Stimulated activated CD8-positive, alpha-beta memory T cell treated with anti-CD3 and anti-CD28 coated beads, Interleukin-15, amount 100 ng/mL, for 4 hours (primary cell): ENCODE measurements at places on chromosomes 4 and X.

DNA sequence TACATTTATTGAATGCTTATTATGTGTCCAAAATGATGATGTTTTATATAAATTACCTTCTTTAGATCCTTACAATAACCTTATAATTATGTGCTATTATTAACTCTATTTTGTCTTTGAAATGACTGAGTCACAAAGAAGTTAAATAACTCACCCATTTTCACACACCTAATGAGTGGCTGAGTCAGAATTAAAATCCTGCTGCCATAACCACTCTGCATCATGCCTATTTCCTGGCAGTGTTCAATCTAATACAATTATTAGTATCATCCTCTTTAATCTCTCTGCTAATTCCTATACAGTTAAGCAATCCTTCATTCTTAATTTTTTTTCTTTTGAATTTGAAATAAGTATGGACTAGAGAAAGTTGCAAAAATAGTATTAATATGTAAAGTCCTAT lies 342.9 kb downstream of the CFAP299 start:
- DNase-seq, result no peak

GRCh38 chr4:112766422-112766821 lies 129.5 kb downstream of the LARP7 start:
- DNase-seq, result no peak

DNA sequence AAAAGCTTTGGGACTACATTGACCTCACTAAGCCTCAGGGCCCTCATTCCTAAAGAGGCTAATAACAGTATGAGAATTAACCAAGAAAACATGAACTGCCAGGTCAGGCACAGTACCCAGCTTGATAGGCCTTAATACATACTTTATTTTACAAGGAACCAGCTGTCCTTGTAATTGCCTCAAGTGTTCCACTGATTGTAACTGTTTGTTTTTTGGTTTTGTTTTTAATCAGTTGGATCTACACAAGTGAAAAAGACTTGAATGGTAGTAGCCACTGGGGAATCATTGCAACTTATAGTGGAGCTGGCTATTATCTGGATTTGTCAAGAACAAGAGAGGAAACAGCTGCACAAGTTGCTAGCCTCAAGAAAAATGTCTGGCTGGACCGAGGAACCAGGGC lies 35.6 kb downstream of the PKD2 start:
- no peak for DNase-seq

DNA sequence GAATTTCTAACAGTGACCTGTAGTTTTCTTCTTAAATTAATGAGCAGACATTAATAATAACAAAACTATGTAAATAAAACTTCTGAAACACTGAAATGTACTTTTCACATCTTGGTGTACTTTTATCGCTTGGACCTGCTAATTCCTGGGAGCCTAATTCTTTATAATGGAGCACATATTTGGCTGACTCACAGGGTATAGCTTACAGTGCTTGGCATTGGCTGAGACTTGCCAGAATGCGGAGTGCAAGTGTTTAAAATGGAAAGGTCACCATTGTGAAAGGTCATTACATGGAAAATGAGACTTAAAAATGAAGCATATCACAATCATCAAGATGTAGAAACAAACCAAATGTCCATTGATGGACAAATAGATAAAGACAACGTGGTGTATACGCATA lies 137.3 kb upstream of the PDLIM3 start:
- DNase-seq, result no peak

- no peak for DNase-seq
Observed at GRCh38 chr4:123826896-123827295, 430.3 kb downstream of the SPRY1 start.

DNA sequence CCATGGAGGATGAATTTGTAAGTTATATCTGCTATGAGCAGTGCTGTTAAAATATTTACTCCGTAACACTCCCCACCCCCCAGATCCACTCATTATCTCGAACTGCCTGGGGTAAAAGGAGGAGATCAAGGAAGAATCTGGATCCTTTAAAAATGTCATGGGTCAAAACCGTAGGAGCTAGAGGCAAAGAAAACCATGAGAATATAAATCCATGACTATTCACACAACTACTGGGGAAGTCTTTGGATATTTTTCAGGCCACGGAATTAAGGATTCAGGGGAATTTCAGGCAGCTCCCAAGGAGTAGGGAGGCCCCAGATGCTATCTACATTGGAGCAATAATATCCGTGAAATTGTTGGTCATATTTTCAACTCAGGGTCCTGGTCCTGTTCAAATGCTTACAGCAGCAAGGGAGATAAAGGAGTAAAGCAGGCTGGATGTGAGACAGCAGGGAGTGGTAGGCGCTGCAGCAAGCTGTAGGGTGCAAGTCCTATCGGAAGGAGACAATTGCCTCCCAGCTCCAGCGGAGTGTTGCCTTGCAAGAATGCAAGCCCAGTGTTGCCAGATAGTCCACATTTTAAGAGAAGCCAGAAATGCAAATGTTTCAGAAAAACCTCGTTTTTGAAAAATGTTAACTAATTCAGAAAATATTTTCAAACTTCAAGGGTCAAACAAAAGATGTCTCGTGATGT lies 116.2 kb upstream of the KIT start:
- no peak for DNase-seq

- DNase-seq, result no peak
Observed at GRCh38 chr4:185090592-185090991, 52.5 kb upstream of the SLC25A4 start.

DNA sequence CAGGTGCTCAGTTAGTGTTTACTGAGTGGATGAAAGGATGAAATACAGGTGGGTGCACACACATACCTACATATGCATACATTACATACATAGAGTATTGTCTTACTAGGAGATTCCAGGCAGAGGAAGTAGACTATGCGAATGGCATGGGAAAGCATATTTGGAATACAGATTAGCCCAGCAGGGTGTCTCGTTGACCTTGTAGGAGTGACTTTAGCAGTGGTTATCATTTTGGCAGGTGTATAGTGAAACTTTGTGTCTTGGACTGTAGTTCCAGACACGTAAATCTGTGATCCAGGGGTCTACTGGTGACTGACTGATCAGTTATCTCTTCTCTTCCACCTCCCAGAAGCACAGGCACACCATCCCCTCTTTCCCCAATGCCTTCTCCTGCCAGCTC lies 86.3 kb downstream of the KLHL8 start:
- DNase-seq, result no peak

GRCh38 chr4:19776929-19777328 lies 474.8 kb upstream of the SLIT2 start:
- no peak for DNase-seq

- no peak for DNase-seq
Observed at GRCh38 chrX:153845195-153845594, 14.9 kb upstream of the PDZD4 start.
